ENCODE measurements at places on chromosomes 11 and 22.

GRCh38 chr11:88359541-88359940, 22.0 kb upstream of the CTSC start:
- no peak for DNase-seq

DNA sequence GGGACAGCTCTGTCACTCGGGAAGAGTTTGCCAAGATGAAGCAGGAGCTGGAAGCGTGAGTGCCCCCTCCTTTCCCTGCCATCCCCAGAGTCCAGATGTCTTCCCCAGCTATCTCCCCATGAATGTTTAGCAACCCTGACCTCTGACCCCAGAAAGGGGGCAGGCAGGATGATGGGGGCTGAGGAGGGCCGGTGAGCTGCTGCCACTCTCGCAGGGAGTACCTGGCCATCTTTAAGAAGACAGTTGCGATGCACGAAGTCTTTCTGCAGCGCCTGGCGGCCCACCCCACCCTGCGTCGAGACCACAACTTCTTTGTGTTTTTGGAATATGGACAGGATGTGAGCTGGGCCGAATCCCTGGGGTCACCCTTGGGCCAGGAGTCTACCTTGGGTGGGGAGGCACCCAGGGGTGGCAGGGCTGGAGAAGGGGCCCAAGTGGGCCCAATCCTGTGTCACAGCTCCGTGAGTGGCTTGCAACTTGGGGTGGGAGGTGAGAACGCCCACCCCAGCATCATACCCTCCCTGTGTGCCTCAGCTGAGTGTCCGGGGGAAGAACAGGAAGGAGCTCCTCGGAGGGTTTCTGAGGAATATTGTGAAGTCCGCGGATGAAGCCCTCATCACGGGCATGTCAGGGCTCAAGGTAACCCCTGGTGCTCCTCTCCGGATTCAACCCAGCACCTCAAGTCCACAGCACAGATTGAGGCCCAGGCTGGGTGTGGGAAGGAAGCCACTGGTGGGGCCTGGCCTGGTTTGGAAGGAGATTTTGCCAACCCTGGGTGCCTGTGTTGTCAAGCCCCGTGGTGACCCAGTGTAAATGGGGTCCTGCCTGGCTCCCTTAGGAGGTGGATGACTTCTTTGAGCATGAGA, 7.5 kb downstream of the CFL1 start:
- no peak for DNase-seq

- no peak for DNase-seq
Observed at GRCh38 chr11:130068546-130068985, 1.1 kb upstream of the APLP2 start.

DNA sequence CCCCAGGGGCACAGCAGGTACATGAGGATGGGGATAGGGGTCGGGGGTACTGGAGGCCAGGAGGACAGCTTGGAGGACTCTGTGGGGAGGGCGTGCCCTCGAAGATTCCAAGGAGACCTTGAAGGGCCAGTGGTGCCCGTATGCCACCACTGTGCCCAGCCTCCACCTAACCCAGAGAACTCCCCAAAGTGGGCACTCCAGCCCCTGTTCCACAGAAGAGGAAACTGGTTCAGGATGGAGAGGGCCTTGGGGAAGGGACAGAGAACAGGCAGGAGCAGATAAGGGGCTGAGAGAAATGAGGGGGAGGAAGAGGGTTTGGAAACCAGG, 2.2 kb upstream of the PHLDA2 start:
- DNase-seq = no peak

DNA sequence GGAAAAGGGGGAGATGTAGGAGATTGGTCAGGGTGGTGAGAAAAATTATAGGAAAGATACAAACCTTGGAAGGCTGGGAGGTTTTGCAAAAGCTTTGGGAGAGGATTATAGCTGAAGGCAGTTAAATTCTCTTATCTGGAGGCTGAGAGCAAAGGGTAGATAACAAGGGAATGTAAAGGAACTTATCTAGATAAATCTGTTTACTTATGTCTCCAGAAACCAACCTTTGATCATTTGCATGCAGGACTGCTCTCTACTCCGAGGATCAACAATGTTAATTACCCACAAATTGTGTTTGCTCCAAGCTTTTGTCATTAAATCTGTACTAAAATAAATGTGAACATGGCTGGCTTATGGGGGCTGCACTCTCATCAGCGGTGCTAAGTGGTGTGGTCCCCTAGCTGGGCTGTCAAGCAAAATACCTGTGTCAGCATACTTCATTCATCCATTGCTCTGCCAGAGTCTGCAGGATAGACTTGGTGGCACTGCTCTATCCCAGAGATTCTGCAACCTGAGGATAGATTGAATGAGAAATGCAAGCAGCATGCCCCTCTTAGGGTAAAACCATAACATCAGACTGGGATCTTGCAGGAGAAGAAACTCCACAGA, 1599.2 kb upstream of the TENM4 start:
- no peak for DNase-seq

DNA sequence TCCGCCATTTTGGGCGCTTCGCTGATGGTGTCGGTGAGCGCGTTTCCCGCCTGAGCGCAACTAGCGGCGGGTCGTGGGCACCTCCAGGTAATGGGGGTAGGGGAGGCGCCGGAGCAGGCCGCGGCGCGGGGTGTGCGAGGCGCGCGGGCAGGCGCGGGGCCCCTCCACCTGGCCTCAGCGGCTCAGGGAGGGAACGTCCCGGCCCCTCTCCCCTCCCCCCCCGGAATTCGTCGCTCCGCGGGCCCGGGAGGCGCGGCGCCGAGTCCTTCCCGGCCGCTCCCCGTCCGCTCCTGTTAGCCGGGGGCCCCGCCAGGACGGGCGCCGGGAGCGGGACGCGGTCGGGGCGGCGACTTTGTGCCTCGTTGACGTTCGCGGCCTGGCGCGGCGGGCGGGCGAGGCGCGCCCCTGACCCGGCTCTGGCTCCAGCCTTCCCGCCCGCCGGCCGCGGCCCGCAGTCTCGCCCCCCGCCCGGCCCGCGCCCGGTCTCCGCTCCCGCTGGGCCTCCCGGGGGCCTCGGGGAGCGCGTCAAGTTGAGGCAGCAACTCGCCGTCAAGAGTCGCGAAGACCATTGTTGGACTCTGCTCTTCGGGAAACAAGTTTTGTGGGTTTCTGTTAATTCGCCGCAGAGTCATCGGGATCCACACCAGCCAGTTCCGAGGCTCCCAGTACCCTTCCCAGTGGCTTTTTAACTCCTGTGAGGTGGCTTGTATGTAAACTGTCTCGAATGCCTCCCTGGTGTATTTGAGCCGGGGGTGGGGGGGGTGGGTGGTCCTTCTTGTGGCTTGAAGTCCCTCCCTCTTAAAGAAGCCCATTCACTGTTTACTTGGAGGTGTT, at the start of gene PPP6R3:
Gene PPP6R3 (plus strand): TSS at position 12 of the 834 bp plus-strand sequence. CDS start 76,913 bp downstream, outside the sequence.
- DNase-seq = no peak

DNA sequence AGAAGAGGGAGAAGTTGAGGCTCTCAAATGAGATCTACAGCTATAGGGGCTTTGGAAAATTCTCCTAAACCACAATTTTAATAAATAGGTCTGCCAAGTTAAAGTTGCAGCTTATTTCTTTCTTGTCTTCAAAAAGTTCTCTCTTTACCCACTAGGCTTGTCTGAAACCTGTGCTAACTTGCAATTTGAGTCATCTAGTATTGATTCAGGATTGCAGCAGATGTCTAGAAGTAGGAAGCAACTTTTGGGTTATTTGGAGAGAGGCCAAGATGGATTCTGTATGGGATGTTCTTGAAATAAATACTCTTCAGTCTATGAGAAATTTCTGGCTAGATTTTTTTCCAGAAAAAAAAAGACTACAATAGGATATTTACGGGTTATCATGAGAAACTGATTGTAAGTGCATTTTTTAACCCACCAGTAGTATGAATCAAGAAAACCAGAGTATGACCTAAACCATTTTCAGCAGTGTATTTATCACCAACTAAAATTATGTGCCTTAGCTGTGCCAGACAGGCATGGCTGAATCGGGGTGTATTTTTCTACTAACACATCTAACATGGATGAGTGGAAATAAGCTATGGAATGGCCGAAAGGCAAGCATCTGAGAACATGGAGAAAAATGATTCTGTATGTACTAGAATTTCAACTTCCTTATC, 4.9 kb upstream of the RAB38 start:
- DNase-seq = no peak

- no peak for DNase-seq
Observed at GRCh38 chr22:42651134-42651533, 1.9 kb upstream of the CYB5R3 start.

GRCh38 chr22:20061481-20061861, 18.6 kb upstream of the DGCR8 start:
- DNase-seq = no peak

- DNase-seq = no peak
Observed at GRCh38 chr22:36816636-36817524, at the start of gene PVALB. Gene PVALB (minus strand): TSS chr22:36817035. CDS start chr22:36817005, 30 bp downstream.

- no peak for DNase-seq
Observed at GRCh38 chr22:48332438-48333322, 1495.0 kb downstream of the BRD1 start.

DNA sequence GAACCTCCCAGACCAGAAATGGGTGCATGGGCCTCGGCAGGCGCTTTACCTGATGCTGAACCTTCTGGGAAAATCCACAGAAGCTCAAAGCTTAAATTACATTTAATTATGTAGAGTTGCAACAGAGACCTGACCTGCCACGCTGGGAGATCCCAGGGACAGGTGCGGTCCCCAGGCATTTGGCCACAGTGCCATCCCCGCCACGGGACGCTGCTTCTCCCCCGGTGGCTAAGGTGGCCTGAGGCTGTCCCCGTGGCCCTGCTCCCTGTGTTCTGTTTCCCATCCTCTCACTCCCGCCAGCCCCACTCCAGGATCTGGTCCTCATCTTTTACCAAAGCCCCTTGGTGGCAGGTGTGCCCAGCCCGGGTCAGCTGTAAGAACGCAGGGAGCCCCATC, 39.6 kb downstream of the GRAMD4 start:
- DNase-seq = no peak

DNA sequence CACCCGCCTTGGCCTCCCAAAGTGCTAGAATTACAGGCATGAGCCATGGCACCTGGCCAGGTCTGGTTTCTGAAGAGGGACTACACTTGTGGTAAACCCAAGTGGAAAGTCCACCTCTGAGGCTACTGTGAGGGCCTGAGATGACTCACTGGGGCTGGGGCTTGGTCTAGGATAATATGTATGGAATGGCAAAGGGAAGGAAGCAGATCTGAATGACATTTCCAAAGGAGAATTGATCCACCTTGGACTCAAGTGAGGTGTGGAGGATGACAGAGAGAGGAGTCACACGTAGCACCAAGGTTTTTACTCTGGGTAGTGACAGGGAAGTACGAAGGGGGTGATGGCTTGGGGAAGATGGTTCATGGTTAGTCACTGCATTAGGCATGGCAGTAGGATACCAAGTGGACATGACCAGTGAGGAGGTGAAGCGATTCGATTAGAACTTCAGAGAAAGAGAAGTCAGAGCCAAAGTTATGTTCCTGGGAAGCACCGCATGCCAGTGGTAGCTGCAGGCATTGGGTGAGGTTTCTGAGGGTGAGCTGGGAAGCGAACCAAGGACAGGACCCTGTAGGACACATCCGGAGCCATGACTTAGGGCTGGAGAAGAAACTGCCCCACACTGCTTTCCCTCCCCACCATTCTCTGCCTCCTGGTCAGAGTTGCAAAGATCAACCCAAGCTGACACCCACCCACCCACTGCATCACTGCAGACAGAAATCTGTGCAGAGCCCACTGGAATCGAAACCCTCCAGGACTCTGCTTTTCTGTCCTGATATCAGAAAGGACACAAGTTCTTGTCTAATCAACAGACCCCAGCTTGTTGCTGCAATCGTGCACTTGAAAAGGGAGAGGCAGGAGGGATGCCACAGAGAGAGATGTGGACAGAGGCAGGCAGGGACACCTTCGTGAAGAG, 13.0 kb upstream of the BCL9L start:
- DNase-seq = no peak

DNA sequence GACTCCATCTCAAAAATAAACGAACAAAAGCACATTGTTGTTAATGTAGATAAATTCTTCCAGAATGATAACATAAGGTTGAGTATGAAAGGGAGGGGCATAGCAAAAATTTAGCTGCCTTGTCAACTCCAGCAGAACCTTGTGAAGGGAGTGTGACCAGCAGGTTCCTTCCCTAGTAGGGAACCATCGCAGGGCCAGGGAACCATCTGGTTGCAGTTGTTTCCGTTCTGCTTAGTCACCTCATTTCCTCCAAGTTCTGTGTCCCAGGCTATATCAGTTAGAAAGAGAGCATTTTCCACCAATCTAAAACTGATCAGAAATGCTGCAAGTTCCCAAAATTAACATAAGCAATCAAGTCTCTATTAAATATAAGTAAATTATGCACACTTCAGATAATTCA, 126.7 kb upstream of the BLID start:
- DNase-seq = no peak

DNA sequence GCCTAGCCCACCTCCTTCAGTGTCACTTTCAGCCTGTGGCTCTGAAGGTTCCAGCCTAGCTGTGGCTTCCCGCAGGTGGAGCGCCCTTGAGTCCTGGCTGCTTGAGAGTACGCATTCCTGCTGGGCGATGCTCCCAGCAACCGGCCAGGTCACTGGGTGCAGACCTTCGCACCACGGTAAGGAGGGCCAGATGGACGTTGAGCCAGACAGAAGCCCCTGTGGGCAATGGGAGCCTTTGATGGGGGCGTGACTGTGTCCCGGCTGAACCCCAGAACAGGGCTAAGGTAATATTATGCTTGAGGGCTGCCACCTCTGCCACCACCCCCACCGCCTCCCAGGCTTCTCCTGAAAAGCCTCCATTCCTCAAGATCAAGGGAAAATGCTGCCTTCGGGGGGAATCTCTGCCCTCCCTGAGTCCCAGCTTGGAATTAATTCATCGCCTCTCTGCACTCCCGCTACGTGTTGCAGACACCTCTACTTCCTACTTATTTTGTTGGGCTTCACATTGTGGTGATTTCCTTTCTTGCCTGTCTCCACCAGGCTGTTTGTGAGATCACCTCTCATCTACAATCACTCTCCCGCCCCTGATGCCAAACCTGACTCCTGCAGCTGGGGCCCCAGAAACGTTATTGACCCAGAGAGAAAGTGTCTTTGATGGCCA, 144.9 kb upstream of the NECTIN1 start:
- no peak for DNase-seq

- DNase-seq = no peak
Observed at GRCh38 chr11:13535819-13536218, 40.0 kb upstream of the PTH start.

- DNase-seq = no peak
Observed at GRCh38 chr11:58647141-58647699, 24.8 kb downstream of the CNTF start.

GRCh38 chr11:88404932-88405710, 67.6 kb upstream of the CTSC start:
- DNase-seq = no peak

GRCh38 chr11:123144707-123145106, 50.3 kb downstream of the CLMP start:
- DNase-seq = no peak

GRCh38 chr11:8581300-8581699, 12.7 kb downstream of the STK33 start:
- DNase-seq = no peak

DNA sequence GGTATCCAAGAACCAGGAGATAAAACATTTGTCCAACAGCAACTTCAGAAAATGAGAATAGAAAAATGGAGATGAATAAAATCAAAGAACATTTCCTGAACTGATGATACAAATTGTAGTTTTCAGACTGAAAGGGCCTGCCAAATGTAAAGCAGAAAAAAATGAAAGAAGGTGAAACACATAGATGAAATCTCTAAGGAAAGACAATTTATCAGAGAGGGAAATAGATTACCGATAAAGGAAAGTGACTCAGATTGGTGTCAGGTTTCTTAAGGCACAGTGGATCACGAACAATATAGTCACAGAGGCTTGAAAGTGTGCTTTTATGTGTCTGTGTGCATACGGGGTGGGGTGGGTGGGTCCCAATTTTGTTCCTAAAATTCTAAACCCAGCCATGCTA, 4.1 kb upstream of the STT3A start:
- DNase-seq = no peak

- no peak for DNase-seq
Observed at GRCh38 chr11:12017243-12017678, 8.8 kb upstream of the DKK3 start.

- no peak for DNase-seq
Observed at GRCh38 chr11:81725701-81726100, 1008.0 kb downstream of the FAM181B start.

Measured in NCI-H1417 treated with DMSO at 0.1 percent for 48 hours (cell line).